Activated CD8-positive, alpha-beta memory T cell treated with anti-CD3 and anti-CD28 coated beads, Interleukin-2, amount 10 ng/mL, durations not matched to agents 7 days and 5 days (primary cell): ENCODE measurements at places on chromosomes 12 and 14. TPM values are rescaled to one million over a fixed set of nuclear protein-coding genes. Genes with fewer than 3 reads are reported as not detected.

- H3K36me3 ChIP-seq, result no peaks in the 10 kb centered on the region
- H3K4me1 ChIP-seq, result no peaks in the 10 kb centered on the region
- H3K27me3 ChIP-seq, result no peaks in the 10 kb centered on the region
- H3K4me3 ChIP-seq, result no peak within 1 kb of the TSS
Measured at GRCh38 chr12:91057368-91058165, at the start of gene KERA. TSS of gene KERA (minus strand) at chr12:91058024. CDS start at chr12:91056281, 1,743 bp downstream.

- no peaks in the 10 kb centered on the region for H3K36me3 ChIP-seq
- DNase-seq, result no peak
- H3K4me3 ChIP-seq, result no peak overlapping the region
Measured at GRCh38 chr14:62369919-62370560, 607.8 kb downstream of the SNAPC1 start.

DNA sequence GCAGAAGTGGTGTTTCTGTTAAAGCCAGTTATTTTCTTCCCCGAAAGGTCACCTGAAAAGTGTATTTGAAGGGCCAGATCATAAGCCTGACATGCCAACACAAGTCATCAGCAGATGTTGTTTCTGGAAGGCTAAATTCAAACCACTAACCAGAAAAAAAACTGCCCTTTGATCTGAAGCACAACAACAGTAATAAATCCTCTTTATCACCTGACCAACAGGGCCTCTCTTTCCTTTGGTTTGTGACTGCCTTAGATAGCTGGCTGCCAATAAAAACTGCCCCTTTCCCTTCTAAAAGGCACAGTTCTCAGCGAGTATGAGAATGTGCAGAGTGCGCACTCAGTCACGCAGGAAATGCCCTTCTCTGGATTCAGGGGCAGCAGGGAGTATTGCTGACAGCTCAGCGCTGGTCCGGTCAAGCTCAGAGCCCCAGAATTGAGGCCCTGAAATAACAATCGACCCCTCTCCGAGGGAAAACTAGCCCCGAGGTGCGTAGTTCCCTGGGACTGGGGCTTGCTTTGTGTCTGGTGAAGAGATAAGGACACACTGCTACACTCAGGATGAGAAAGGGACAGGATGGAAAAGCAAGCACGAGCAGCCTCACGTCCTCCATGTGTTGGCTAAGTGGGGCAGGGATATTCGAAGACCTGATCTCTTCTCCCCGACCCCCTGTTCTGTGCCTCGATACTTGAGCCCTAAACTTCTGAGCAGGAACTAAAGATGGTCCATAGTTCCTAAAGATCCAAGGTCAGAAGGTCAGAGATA lies 184.2 kb upstream of the GZMB start:
- no peak overlapping the region for H3K4me3 ChIP-seq
- DNase-seq, result no peak
- H3K27ac ChIP-seq, result no peak overlapping the region
- H3K36me3 ChIP-seq, result no peaks in the 10 kb centered on the region
- peaks cover 27% of the 10 kb centered on the region for H3K27me3 ChIP-seq
- H3K4me1 ChIP-seq, result no peaks in the 10 kb centered on the region

GRCh38 chr14:86168371-86168770 lies 638.4 kb downstream of the FLRT2 start:
- DNase-seq, result no peak
- no peak overlapping the region for H3K27ac ChIP-seq
- H3K36me3 ChIP-seq, result no peaks in the 10 kb centered on the region
- no peaks in the 10 kb centered on the region for H3K4me1 ChIP-seq
- H3K4me3 ChIP-seq, result no peak overlapping the region
- H3K27me3 ChIP-seq, result no peaks in the 10 kb centered on the region

The C12orf50 gene
- total RNA-seq, result not detected

The TMEM30B gene
- 0.70 TPM for total RNA-seq

The SOAT2 gene
- 1.1 TPM for total RNA-seq
